ENCODE measurements at places on chromosomes 1 and 21.

GRCh38 chr1:109527098-109527811 lies 12.4 kb upstream of the GPR61 start:
- DNase-seq: no peak

DNA sequence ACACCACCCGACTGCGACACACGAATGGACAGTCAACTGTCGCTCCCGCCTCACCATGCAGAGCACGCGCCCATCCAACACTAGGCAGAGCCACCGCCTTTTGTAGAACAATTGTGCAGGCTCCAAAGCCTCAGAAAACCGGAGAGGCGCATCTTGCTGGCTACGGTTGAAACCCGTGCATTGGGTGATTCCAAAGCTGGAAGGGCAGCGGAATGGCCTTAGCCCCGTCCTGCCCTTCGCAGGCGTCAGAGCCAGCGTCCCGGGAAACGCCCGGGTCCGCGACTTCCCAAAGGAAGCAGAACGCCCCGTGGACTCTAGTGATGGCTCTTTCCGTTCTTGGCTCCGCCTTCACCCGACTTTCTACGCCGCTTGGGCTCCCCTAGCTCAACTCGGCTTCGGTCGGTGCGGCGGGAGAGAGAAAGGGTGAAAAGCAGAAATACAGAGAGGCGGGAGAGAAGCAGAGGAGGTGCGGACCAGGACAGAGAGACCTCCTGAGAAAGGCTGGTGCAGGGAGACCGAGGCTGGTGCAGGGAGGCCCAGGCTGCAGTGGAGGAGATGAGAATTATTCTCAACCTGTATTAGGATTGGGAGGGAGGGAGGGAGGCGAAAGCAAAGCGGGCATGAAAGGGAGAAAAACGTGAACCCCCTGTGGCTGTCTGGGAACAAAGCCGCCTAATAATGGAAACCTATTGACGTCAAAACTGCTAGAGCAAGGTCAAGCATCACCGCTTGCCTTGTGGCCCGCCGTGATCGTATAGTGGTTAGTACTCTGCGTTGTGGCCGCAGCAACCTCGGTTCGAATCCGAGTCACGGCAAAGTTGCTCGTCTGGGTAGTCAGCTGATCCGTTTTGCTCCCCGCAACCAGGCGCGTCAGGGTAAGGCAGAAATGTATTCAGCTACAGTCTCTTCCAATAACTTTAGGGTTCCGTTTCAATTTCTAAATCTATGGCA lies 99.5 kb downstream of the PRKAB2 start:
- DNase-seq: no peak

DNA sequence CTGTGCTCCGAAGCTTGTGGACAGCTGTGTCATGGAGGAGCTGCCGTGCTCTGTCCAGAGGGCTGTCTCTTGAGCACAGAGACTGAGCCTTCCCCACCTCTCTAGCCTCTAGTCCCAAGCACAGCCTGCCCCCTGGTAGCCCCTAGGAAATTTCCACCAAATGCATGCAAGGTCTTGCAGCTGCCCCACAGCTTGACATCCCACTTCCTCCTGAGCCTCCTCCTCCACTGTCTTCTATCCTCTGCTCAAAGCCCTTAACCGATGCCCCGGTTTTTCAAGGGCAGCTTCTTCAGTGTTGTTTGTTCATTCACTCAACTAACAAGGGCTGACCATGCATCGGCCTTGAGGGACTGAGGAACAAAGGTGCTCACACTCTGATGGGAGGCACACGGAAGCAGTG lies 20.6 kb upstream of the PROK1 start:
- DNase-seq: no peak

- DNase-seq: no peak
Observed at GRCh38 chr1:234990874-234991801, 137.5 kb downstream of the TOMM20 start.

GRCh38 chr1:36771660-36772284 lies 262.5 kb downstream of the GRIK3 start:
- DNase-seq: peak; percentile 92

DNA sequence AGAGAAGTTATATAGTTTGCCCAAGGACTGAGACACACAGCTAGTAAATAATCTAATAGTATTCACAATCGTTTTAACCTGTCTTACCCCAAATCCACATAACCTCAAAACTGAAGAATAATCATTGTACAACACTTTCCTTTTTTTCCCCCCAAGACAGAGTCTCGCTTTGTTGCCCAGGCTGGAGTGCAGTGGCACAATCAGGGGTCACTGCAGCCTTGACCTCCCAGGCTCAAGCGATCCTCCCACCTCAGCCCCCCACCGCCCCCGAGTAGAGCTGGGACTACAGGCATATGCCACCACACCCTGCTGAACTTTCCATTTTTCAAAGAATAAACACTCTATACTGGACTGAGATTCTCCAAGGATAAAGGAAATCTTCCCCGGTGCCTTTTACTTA lies 28.7 kb upstream of the NBL1 start:
- DNase-seq: no peak

DNA sequence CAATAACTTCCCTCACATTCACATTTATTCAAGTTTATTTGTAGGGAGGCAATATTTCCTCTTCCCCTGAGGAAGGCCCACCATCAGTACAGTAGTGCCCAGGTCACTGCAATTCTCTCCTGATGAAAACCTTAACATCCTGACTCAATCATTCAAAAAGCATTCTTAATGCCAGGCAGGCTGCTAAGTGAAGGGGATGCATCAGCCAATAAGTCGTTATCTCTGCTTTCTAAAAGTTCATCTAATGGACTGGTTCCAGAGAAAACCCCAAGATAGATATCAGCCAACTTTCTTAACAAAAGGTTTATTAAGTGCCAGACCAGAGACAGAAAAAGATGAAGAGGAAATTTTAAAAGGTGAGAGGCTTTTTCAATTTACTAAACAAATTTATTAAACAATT lies 17.3 kb downstream of the OTUD7B start:
- DNase-seq: no peak

GRCh38 chr21:26842300-26842699 lies 2.9 kb downstream of the ADAMTS1 start:
- DNase-seq: no peak

DNA sequence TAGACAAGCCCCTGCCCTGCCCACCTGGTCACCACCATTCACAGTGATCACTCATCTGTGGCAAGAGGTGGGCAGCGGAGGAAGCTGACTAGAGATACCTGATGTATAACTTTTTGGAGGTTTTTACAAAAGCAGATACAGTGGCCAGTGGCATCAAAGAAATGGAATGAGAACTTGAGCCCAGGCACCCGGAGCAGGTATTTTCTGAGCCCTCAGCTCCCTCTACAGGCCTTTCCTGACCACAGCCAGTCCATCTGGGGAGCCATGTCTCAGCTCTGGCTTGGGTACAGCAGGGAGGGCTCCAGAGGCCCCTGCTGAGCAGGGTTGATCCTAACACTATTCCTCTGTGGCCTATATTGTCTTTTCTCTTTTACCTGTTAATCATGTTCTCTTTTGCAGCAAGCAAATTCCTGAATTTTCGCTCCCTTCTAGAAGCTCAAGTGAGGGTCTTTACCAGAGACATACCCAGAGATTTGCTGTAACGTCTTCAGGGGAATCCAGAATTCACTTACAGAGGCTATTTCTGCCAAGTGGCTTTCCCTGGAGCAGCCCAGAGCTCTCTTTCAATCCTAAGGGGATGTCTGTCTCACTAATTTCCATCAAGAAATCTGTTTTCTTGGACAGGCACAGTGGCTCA lies 27.3 kb downstream of the GPR157 start:
- DNase-seq: peak; percentile 30

DNA sequence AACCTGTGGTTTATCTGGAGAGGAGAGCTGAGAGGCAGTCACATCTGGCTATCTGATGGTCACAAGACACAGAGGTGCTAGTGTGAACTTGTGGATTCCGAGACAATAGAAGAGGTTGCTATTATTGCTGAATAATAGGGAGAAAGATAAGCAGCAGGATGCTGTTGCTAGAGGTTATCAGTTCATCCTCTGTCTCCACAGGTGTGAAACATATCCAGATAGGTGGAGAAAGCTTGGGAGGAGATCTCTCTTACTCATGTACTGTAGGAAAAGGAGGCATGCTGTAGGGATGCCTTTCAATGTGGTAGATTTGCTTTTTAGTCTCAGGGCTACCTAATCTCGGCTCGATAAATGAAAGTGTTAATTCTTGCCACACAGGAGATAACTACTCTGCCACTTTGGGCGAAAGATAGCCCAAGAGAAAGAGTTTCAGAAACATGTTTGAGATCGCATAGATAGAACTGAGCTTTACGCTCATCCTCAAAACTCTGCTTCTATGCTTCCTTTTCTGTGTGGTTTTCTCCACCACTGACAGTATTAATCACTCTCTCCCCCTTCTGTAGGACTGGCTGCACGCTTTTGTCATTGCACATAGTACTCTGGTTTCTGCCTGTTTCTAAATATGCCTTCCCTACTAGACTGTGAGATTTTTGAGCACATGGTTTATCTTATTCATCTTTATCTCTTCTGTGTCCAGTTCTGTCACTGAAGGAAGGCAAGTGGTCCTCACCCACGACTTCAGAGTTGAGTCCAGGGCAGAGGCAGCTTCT lies 36.7 kb upstream of the PLXNA2 start:
- no peak for DNase-seq

GRCh38 chr1:3543076-3544039 lies 68.0 kb downstream of the MEGF6 start:
- no peak for DNase-seq

GRCh38 chr1:200342511-200343311 lies 67.1 kb downstream of the ZNF281 start:
- no peak for DNase-seq

GRCh38 chr1:114178936-114179335 lies 25.3 kb upstream of the SYT6 start:
- DNase-seq: peak; percentile 7

DNA sequence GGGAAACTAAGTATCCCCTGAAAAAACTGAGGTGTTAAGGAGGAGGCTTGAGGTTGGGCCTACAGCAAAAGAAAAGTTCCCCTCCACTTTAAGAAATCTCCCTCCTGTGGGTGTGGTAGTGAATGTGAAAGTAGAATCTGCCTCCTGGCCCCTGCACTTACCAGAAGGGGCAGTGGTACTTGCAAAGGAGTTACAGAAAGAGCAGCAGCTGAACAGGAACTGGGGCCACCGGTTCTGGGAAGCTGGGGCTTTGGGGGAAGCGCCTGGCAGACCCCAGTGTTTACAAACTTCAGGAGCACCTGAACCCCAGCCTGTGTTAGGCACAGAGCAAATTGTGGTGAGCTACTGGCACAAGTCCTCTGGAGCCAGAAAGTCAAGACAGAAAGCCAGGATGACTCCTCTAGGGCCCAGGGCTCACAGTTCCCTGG lies 250.2 kb upstream of the FGGY start:
- DNase-seq: peak; percentile 2

- no peak for DNase-seq
Observed at GRCh38 chr21:45361033-45361997, 43.6 kb upstream of the COL18A1 start.

DNA sequence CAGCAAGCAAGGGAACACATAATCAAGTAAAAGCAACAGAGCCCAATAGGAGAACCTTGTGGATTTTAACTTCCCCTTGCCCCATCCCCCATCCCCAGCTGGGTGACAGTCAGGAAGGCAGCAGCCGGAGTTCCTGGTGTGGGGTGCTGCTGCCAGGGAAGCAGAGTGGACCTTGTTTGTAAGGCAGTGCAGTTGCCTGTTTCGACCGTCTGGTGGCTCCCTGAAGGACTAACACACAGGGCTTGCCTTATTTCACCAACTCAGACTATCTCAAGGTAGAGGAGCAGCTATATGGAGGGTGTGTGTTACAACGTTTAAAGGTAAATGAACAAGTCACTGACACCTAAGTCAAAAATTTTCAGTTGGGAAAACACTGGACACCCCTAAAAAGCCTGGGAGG lies 6.6 kb downstream of the KRTAP10-8 start:
- DNase-seq: no peak

Measured in NCI-H69 (cell line).